Activated CD4-positive, alpha-beta T cell treated with anti-CD3 and anti-CD28 coated beads for 4 hours (primary cell): ENCODE measurements at places on chromosomes 11 and 22.

DNA sequence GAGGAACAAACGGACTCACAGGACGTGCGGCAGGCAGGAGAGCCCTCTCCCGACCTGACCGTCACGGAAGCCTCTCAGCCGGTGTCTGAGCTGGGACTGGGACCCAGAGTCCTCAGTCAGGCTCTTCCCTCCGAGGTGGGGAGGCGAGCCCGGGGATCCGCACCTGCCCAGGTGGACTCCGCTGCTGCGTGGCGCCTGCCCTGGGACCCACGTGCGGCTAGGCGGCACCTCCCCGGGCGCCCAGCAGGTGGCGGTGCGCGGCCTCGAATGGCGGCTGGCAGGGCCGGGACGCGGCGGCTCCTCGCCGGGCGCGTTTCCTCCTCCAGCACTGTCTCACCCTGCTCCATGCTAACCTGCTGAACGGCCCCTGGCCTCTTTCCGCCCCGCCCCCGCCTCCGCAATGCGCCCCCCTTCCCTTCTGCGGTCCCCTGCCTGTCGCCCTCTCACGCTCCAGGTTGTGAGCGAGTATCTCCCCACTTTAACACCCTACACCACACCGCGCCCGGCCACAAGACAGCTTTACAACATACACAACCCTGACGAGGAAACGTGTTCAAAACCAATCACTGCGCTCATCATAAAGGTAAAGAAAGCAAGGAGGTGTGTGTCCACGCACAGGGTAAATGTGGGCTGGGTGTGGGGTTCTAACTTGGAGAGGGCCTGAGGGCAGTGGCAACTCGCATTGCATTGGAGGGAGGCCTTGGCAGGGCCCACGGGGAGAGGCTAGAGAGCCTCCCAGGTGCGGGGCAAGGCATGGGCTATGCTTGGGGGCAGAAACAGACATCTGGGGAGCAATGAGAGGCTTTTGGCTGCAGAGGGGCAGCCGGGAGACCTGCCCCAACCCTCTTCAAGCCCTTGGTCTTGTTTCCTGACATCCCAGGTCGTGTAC, 25.9 kb upstream of the ATXN10 start:
- DNase-seq: peak; percentile 76

GRCh38 chr11:221998-222789, 13.9 kb downstream of the SIRT3 start:
- DNase-seq: no peak

DNA sequence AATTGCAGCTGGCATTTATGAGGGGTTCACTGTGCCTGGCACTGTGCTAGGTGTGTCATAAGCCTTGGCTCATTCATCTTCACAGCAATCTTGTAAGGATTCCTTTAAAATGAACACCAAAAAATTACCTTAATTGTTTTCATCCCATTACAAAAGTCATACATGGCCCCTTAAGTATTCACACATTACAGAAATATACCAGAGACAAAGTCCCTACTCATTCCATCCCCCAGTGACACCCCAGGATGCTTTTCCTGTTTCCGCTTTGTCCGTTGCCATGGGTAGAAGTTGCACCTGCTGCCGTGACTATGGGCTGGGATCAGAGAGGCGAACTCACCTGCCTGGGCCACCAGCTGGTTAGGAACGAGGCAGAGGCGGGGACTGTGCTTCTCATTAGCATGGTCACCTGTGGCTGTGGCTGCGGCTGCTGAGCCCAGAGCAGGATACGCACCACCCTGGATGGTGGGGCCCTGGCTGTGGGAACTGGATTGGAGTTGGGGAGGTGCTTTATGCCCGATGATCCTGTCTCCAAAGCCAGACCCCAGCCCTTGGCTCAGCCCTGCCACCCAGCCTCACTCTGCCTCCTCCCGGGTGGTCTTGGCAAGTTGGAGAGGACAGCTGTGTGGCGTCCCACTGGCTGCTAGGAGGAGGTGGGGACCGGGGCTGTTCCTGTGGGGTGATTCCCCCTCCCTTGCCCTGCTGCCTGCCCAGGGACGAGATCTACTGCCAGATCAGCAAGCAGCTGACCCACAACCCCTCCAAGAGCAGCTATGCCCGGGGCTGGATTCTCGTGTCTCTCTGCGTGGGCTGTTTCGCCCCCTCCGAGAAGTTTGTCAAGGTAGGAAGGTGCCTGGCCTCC, 60.8 kb downstream of the MYO7A start:
- DNase-seq: no peak

DNA sequence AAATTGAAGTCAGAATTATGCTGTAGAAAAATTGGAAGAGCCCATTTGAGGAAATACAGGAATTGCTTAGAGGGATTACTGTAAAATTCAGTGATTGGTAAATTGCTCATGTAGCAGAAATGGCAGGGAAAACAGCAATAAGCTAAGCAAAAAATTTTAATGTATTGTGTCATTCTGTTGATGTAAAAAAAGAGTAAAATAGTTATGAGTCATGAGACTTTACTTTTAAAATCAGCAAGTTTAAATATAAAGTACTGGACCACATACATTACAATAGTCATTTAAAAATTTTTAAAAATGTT, 10.4 kb downstream of the PDHX start:
- DNase-seq: no peak

- DNase-seq: no peak
Observed at GRCh38 chr11:38123673-38124072, 1525.6 kb upstream of the RAG2 start.

- DNase-seq: no peak
Observed at GRCh38 chr11:14288189-14288935, 70.6 kb downstream of the RRAS2 start.

GRCh38 chr11:86978247-86978646, 23.1 kb upstream of the FZD4 start:
- no peak for DNase-seq
